ENCODE measurements at places on chromosomes 3 and 15.

- no peak for DNase-seq
These were observed 10.6 kb downstream of the XXYLT1 start for GRCh38 chr3:195260280-195260905.

GRCh38 chr3:86654806-86655460 lies 336.0 kb downstream of the VGLL3 start:
- no peak for DNase-seq

DNA sequence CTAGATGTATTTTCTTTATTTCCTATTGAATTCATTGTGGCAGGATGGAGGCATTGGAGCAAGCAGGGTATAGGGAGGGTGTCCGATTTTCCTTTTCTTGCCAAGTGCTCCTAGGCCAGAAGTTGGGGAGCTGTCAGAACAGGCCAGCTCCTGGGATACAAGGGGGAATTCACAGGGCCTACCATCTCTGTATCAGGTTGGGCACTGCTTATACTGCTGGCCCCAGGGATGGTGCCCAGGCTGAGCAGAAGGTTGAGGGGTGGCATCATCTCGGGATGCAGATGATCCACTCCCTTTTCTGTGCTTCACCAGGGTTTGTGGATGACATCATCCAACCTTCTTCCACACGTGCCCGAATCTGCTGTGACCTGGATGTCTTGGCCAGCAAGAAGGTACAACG lies 79.5 kb downstream of the PCCB start:
- no peak for DNase-seq

DNA sequence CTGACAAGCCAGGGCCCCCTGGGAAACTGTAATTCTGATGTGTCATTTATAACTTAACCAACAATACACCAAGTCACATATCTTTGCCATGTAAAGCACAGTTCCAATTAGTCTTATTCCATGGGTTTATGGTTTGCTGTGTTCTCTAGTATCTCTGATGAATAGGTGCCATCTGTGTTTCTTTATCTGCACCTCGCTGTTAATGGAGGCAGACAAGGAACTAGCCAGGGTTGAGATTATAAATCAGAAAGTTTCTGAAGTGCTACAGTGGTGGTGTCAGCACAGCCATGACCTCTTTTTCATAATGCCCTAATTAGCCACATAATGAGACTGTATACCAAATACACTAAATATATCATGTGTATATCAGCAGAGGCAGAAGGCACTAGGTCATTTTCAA lies 866.4 kb downstream of the PLOD2 start:
- DNase-seq = no peak

DNA sequence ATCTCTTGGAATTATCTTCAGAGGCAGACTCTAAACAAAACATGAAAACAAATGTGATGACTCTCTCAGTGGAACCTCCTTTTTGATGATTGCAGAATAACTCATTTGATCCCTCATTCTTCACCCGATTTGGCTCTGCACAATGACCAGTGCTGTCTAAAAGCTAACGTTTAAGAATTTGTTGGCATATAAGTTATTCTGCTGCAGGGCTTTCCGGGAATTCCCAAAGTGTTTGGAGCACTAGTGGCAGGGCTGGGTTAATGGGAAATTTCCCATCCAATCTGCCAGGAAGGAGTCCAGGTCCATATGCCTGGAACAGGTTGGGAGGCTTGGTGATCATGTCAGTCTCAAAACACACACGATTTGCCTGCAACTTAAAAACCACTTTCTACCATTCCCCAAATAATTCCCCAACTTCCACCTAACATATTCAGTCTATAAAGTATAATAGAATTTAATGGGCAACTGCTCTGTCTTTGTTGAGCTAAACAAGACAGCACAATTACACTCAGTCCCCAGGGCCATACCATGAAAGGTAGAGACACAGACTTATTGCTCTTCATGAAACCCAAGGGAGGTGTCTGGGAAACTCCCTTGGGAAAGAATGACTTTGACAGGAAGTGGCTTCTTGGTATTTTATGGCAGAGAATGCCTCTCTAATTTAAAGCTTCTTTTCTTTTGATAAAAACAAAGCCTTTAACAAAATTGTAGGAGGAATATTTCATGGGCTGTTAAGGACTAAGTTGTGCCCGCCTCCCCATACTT lies 38.0 kb downstream of the ARRDC4 start:
- DNase-seq = no peak

- DNase-seq = peak; percentile 19
These were observed 13.3 kb downstream of the GYG1 start for GRCh38 chr3:149004622-149005021.

GRCh38 chr15:74884428-74885223 lies 5.2 kb upstream of the MPI start:
- DNase-seq = no peak

DNA sequence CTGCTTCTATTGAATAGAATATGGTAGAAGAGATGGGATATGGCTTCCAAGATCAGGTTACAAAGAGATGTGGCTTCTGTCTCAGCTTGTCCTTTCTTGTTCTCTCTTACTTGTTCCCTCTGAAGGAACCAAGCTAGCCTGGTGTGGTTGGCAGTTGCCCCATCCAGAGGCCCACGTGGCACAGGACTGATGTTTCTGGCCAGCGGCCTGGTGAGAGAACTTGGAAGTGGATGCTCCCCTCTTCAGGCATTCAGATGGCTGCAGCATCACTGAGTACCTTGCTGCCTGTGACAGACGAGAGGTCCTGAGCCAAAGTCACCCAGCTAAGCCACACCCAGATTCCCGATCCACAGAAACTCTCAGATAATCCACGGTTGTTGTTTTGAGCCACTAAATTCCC lies 183.6 kb downstream of the NSMCE3 start:
- no peak for DNase-seq

DNA sequence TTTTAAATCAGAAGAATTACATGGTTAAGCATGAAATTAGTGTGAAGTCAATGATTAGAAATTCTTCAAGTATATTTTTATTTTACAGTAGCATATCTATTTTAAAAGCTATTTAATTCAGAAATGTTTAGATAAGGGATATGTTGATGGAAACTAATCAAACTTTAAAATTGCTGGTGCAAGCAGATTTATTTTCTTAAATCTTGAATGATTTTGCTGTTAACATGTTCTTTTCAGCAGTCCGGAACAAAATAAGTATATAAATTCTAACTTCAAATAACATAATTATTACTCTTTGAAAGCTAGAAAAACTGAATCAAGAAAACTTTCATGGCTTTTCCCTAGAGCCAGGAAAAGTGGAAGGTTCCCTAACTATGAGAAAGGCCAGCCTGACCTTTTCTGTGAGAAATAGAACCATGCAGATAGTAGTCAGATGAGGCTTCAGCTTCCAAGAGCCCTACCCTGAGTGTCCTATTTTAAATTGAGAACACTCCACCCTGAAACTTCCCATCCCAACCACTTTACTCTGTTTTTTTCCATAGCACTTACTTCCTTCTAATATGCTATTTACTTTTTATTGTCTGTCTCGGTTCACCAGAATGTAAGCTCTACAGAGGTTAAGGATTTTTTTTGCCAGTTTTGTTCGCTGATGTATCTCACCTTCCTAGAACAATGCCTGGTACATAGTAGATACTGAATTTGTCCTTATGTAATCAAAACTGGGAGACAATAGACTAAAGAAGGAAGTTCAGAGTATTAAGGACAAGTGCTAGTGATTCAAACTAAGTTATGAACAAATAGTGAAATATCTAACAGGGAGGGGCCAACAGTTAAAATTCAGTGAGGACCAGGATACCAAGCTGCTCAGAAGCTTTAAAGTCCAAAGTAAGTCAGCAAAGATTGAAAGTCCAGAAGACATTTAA lies 66.8 kb downstream of the CD200R1L start:
- DNase-seq = no peak

DNA sequence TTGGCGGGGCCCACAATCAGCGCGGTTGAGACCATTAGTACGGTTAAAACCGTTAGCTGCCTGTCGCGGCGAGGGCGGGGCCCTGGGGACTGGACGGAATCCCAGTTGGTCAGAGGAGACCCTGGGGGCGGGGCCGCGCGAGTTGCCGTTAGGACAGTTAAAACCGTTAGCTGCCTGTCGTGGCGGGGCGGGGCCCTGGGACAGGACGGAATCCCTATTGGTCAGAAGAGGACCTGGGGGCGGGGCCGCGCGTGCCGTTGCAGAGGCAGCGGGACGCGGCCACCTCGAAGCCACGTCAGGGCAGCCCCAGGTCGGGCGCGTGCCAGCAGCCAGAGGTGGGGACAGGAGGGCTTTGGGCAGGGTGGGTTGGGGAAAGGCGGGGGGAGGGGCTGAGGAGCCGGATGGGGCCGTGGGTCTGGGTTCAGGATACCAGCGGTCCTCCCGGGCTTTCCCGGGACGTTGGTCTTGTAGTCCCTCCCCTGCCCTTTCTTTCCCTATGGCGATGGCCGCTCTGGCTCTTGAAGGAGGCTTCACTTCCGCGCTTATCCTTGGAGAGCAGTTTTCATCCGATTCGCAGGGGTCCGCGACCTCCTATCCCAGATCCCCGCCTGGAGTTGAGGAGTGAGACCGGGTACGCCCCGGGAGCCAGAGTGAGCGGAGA lies 28.0 kb downstream of the KLHDC8B start:
- no peak for DNase-seq

- no peak for DNase-seq
These were observed 946.0 kb downstream of the IGSF11 start for GRCh38 chr3:118088696-118089095.

DNA sequence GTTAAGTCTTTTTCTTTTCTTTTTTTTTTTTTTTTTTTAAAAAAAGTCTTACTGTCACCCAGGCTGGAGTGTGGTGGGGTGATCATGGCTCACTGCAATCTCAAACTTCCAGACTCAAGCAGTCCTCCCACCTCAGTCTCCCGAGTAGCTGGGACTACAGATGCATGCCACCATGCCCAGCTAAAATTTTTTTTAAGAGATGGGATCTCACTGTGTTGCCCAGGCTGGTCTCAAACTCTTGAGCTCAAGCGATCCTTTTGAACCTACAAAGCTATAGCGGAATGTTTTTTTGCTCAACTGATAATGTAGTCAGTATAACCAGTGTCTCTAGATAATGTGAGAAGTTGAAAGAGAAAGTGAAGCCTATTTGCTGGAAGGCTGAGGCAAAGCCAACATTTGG lies 3.9 kb upstream of the IGF2BP2 start:
- no peak for DNase-seq

DNA sequence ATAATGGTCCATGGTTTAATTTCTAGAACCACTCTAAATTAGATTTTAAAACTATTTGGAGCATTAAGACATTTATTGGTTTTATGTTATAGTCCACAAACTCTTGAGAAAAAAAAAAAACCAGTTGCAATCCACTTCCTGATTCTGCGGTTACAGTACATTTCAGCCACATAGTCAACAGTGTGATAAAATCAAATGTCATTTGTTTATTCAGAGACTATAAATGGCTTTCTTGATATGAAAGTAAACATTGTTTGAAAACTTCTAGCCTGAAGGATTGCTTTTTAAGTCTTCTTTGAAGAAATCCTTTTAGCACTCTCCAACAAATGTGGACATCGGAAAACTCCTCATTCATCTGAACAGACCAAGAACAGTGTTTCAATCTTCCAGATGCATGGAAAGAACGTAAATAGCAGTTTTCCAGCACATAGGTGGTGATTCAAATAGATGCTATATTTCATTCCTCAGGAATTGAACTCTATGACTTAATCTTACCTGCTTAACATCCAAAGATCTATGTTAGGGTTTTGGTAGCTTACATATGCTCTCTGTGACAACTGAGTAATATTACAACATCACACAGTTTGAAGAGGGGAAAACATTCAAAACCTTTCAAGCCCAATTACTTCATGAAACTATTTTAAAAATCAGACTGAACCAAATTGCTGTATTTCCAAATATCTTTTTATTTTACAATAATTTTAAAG lies 87.8 kb upstream of the UBE2E2 start:
- DNase-seq = no peak

DNA sequence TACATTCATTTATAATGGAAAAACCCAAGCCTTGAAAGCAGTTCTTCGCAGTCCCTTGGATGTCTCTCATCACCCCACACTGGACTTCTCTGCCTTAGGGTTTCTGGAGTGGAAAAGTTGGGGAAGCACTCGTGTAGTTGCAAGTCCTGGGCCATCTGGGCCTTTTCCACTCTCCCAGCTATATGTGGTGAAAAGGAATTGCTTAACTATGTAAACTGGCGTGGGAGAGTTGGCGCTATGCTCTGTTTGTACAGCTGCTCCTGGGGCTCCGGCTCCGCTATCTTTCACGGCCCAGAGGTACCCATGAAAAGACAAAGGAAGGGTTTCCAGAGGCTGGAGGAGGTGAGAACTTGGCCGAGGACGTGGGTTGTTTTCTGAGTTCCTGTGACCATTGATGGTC lies 81.1 kb upstream of the MYZAP start:
- peak; percentile 66 for DNase-seq

- peak; percentile 11 for DNase-seq
These were observed 676 bp downstream of the TCF12 start for GRCh38 chr15:56919031-56919608.

GRCh38 chr3:144585953-144586352 lies 614.3 kb downstream of the DIPK2A start:
- DNase-seq = no peak

GRCh38 chr3:126545544-126545943 lies 13.2 kb downstream of the C3orf22 start:
- DNase-seq = no peak

- no peak for DNase-seq
These were observed 56.8 kb upstream of the ABI3BP start for GRCh38 chr3:101050046-101050445.

DNA sequence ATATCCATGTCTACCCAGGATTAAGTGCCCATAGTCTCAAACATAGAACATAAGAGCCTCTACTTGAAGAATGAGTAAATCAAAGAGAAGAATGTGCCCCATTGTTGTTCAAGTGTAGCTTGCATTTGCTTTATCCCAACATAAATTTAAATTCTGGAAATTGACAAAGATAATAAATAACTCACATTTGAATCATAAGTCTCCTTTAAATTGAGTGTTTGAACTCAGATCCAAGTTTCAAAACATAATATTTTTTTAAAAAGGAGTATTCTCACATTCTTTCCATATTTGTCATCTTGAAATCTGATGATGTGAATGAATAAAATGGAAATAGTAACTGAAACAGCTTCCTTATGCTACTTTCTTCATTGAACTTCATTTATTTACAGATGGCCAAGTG lies 135.2 kb downstream of the MECOM start:
- no peak for DNase-seq

DNA sequence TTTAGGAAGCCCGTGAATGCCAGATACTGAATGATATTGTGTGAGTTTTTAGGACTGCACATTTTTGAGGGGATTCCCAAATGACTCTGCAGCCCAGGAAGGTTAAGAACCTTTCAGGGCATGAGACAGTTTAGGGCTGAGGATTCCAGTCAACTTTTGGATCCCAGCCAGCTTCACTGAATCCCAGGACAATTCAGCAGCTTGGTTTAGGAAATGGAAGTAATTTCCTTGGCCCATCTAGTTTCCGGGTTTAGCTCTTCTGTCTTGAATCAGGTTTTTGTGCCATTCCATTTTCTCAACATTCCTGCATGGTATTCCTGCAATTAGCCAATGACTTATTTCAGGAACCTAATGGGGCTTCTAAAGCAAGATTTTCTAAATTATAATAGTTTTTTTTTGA lies 253.9 kb downstream of the LSAMP start:
- DNase-seq = no peak
